ENCODE measurements at places on chromosomes 1 and 21. TPM values are rescaled to one million over a fixed set of nuclear protein-coding genes. Genes with fewer than 3 reads are reported as not detected.

CDA gene
- 2.0 TPM for total RNA-seq

UTS2 gene
- not detected for total RNA-seq

FNDC7 gene
- not detected for total RNA-seq

ZFP69 gene
- 0.54 TPM for total RNA-seq

SPRR2F gene
- total RNA-seq = not detected

ERICH3 gene
- not detected for total RNA-seq

ANKRD34A gene
- 12.3 TPM for total RNA-seq

SFN gene
- 26.7 TPM for total RNA-seq

CELA3B gene
- not detected for total RNA-seq

- DNase-seq = no peak
Observed at GRCh38 chr1:178932552-178932906, 61.7 kb upstream of the ANGPTL1 start.

GRCh38 chr1:94803517-94804441, 16.4 kb upstream of the SLC44A3 start:
- DNase-seq = no peak

DNA sequence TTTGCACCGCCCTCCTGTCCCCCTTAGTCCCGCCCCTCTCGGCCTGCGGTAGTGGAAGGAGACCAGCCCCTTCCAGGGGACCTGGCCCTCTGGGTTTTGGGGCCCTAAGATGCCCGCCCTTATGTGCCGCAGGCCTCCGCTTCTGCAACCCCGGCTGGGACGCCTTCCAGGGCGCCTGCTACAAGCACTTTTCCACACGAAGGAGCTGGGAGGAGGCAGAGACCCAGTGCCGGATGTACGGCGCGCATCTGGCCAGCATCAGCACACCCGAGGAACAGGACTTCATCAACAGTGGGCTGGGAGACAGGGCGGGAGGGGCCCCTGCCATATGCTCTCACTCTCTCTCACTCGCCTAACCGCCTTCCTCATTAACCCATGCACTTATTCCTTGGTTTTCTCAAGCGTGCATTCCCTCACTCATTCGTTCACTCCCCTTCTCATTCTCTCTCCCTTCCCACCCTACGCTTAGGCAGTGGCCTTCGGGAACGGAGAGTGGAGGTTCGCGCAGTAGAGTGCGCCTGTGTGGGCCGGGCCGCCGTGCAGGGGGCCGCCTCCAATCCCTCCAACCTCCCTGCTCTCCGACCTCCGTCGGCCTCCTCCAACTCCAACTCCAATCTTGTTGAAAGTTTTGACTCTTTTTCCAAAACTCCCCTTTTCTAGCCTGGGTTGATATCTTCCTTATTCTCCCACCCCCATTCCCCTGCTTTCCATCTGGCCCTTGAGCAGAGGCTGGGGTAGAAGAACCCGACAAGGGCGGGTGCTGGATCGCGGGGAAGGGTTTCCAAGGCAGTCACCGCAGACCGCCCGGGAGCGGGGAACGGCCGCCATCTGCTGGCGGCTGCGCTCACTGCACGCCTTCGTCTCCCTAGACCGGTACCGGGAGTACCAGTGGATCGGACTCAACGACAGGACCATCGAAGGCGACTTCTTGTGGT, 15.2 kb downstream of the BCAN start:
- DNase-seq = peak; percentile 89

DNA sequence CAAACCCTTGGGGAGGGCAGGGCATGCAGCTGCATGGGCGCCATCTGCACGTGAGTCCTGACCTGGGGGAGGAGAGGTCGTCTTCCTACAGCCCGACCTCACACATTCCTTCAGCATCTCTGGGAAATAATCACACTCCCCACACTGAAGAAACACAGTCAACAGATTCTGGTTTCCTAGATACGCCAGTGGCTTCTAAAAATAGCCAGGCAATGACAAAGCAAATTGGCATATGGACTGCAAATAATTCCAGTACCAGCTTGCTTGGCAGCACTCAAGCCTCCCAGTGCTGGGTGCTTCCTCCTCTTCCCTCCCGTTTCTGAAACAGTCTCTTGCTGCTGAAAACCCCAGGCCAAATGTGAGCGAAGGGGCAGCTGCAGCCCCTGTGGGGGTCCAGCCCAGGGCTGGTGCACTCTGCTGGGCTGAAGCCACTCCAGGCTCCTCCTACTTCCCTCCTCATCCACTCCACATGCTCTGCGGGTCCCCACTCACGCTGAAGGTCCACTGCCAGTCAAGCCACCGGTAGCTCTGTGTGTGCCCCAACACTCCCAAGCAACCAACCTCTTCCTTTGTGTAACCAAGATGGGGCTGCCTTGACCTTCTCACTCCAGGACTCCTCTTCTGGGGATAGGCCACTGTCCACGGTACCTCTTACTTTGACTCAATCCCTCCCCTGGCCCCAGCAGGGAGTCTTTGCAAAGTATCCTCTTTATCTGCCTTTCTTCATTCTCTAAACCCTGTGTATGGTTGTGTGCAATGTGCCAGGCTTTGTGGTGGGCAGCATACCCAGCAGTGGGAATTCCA, 69.0 kb downstream of the KCND3 start:
- DNase-seq = no peak

- DNase-seq = peak; percentile 81
Observed at GRCh38 chr1:39933956-39934941, 20.7 kb upstream of the MFSD2A start.

GRCh38 chr1:216758161-216758560, 34.9 kb upstream of the ESRRG start:
- no peak for DNase-seq

DNA sequence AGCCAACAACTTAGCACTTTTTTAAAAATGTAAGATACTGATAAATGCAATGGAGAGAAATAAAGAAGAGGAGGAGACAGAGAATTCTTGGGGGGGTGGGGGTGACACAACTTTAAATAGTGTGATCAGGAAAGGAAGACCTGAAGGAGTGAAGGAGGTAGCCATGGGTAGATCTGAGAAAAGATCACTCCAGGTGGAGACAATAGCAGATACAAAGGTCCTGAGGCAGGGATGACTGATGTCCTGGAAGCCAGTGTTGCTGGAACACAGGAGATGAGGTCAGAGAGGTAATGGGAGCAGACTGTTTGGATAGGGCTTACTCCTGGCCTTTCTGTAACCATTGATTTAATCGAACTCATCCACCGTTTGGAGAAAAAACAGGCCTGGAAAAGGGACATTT, 24.6 kb upstream of the TRABD2B start:
- DNase-seq = no peak

GRCh38 chr1:50959303-50959912, 659 bp downstream of the FAF1 start:
- peak; percentile 71 for DNase-seq

GRCh38 chr1:198143797-198144196, 13.0 kb upstream of the NEK7 start:
- no peak for DNase-seq

- DNase-seq = no peak
Observed at GRCh38 chr1:185062710-185063370, 17.5 kb downstream of the RNF2 start.

GRCh38 chr1:145956781-145957442, 905 bp downstream of the LIX1L start:
- DNase-seq = peak; percentile 43

DNA sequence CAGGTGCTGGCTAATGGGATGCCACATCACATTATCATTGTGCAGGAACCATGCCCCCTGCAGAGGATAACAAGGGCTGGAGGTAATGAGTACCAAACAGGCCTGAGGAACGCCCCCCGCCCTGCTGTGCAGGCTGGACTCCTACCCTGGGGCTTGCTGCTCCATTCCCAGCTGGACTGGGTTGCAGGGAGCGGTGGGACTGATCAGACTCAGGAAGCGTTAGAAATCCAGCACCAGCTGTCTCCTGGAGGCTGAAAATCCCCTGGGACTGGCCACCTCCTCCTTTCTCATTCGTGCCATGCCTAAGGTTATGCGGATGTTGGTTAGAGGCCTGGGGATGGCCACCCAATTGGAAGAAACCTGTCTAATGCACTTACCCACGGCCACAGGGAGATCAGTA, 36.9 kb upstream of the POU3F1 start:
- DNase-seq = no peak

DNA sequence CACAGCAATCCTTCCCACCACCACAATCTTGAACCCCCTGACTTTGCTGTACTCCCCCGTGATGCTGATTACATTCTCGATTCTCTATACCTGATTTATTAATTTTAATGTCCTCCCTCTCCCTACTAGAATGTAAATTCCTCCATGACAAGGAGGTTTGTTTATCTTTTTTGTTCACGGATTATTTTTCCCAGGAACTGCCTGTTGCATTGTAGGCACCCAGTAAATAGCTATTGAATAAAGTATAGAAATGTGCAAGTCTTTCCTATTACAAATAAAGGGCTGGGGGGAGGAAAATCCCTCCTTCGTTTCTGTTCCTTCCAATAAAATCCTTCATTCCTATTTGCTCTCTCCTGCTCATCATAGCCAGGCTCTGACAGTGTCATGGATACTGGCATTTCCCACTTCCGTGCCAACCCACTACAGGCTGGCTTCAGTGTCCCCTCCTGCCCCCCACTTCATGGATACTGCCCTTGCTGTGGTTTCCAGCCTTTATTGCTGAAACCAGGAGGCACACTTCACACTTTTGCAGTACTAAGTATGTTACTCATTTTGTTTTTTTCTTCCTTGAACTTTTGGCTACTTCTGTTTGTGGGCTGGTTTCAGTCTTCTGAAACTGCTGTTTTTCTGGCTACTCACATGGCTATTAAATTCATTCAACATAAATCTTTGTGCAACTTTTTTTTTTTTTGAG, 7.5 kb downstream of the KIF1B start:
- DNase-seq = no peak

- no peak for DNase-seq
Observed at GRCh38 chr1:235369802-235370201, 2.6 kb downstream of the TBCE start.

GRCh38 chr1:32626176-32626575, 24.2 kb downstream of the ZBTB8OS start:
- no peak for DNase-seq

GRCh38 chr1:205240569-205240968, 12.8 kb downstream of the TMCC2 start:
- no peak for DNase-seq

- peak; percentile 8 for DNase-seq
Observed at GRCh38 chr1:109787211-109787844, 23.6 kb upstream of the EPS8L3 start.

- no peak for DNase-seq
Observed at GRCh38 chr1:112693821-112694220, 13.1 kb downstream of the RHOC start.

DNA sequence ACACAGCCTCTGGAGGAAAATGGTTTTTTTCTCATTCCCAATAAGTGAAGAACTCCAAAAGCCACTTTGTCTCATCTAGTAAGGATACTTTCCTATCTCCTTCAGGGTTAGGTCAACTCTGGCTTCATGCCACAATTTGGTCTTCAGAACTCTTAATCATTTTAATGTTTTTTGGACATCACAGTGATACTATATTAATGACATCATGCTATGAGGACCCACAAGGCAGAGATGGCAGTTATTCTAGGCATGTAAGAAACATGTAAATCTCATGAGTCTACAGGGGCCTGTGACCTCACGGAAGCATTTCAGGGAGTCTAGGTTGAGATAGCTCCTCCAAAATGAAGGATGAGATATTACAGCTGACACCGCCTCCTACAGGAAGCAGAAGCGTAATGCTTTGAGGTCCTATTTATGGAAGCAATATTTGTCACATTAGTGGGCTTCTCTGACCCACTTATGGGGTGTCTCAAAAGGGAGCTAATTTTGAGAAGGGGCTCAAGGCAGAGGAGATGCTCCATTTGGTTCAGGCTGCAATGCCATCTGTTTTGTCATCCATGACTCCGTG, 5.0 kb upstream of the GPR137B start:
- no peak for DNase-seq

- DNase-seq = no peak
Observed at GRCh38 chr21:41848958-41849580, 30.1 kb downstream of the PRDM15 start.

DNA sequence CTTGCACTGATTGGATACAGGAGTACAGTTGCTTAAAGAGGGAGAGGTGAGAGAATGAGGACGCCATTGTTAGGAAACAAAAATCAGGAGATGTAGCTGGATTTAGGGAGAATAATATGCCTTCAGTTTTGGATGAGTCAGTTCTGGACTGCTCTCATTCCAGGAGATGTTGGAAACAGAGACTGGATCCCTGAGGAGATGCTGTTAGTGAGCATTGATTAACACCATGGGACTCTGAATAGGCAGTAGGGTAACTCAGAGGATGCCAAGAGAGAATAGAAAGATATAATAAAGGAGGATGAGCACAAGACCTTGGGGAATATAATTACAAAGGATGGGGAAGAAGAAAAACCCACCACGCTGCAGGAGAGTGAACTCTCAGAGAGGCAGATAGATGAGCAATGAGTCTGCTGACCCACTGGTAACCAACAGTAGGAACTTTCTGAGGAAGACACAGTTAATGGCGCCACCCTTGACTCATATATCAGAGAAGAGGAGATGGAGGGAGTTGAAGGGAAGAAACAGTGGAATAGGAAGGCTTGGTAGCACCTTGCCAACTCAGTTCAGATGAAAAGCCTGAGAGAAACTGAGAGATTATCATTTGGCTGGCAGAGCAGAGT, 10.5 kb downstream of the KCNJ15 start:
- no peak for DNase-seq

Measured in psoas muscle (tissue), 8 donors.